CD4-positive, CD25-positive, alpha-beta regulatory T cell (primary cell): ENCODE measurements at places on chromosomes 11 and 22. TPM values are rescaled to one million over a fixed set of nuclear protein-coding genes. Genes with fewer than 3 reads are reported as not detected.

- H3K27me3 ChIP-seq: no peaks in the 10 kb centered on the region
- DNase-seq: no peak
- H3K4me1 ChIP-seq: no peaks in the 10 kb centered on the region
Measured at GRCh38 chr22:28034760-28035401, 115.8 kb upstream of the PITPNB start.

GRCh38 chr11:132751516-132752250 lies 780.6 kb downstream of the OPCML start:
- no peak for DNase-seq
- H3K36me3 ChIP-seq: no peaks in the 10 kb centered on the region
- no peak overlapping the region for H3K4me3 ChIP-seq
- H3K27me3 ChIP-seq: no peaks in the 10 kb centered on the region
- H3K27ac ChIP-seq: no peak overlapping the region

- DNase-seq: no peak
- no peaks in the 10 kb centered on the region for H3K27me3 ChIP-seq
- H3K36me3 ChIP-seq: no peaks in the 10 kb centered on the region
- H3K4me1 ChIP-seq: no peaks in the 10 kb centered on the region
- H3K27ac ChIP-seq: no peak overlapping the region
- no peak overlapping the region for H3K4me3 ChIP-seq
Measured at GRCh38 chr11:10906521-10906920, 48.7 kb upstream of the ZBED5 start.

DNA sequence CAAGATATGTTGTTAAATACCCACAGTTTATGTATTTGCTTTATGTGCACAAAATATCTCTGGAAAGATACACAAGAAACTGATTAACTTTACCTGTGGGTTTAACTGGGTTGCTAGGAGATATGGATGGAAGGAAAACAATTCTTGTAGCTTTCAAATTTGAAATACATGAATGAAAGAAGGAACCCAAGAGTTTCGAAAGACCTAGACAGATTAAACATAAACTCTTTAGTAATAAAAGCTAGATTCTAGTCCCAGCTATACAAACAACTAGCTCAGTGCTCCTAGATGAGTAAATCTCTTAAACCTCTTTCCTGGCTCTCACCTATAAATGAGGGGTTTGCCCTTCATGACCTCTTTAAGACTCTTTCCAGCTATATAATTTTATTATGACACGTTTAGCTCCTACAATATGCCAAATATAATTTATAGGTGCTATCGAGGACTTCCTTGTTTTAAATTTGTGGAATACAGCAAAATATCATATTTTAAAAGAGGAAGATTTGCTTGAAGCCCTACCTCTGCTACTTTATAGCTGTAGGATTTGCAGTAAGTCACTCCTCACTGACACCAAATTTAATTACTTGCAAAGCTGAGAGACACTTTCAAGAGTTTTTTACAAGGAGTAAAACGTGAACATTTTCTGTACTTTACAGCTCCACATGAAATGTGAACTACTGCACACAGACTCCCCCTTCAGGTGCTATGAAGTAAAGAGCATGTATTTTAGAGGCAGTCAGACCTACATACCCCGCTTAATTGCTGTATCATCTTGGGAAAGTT lies 50.7 kb downstream of the RRAS2 start:
- no peak overlapping the region for H3K27ac ChIP-seq
- no peaks in the 10 kb centered on the region for H3K27me3 ChIP-seq
- H3K36me3 ChIP-seq: no peaks in the 10 kb centered on the region
- no peak for DNase-seq
- H3K4me1 ChIP-seq: no peaks in the 10 kb centered on the region

DNA sequence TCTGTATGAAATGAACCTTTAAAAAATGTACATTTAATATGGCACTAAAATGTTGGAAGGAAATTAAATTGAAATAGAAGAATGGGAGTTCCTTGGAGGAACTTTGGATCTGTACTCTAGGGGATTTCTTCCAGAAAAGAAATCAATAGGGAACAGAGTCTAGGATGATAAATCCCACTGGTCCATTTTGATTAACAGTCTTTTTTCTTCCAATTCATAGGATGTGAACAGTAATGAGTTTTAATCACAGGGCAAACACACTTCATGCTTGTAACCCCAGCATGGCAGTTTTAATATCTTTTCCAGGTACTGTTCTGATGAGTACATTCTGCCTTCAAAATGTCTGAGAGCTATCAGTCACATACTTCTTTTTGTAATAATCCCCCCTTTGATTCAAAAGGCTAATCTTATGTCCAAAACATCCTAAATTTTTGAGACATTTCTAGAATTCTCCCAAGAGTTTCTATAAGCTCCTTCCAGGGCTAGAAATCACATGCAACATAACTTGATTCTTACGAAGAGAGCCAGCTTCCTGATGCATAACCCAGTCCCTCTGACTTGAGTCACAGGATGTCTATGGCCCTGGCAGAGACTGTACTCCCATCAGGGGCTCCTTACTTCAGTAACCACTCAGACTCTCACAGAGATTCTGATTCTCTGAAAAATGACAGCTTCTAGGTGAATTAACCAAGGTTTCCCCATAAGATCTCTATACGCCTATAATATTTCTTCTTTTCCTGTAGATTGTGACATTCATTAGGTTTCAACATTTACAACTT lies 112.9 kb downstream of the SLC36A4 start:
- H3K27ac ChIP-seq: no peak overlapping the region
- DNase-seq: peak; percentile 1
- H3K27me3 ChIP-seq: no peaks in the 10 kb centered on the region
- H3K36me3 ChIP-seq: no peaks in the 10 kb centered on the region
- H3K4me3 ChIP-seq: no peak overlapping the region

DNA sequence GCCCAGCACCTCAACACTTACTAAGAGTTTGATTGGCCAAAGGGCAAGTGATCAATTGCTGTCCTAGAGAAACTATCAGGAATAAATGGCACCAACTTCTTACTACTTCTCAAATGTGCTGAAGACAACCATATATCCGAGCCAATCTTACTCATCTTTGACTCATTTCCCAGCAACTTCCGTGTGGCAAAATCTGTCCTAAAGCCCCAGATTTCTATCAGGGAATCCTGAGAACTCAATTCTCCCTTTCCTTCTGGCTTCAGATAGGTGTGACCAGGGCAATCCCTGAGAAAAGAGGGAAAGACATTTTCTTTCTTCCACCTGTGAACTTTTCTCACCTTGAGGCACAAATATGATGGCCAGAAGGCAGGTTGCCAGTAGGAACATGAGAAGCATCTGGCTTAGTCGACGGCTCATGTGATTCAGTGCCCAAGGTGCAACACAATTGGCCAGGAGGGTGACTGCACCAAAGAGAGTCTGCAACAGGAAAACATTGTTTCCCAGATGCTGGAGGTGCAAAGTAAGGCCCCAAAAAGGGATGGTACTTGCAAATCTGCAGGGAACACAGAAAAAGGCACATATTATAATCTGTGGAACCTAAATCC lies 21.8 kb upstream of the SLC22A24 start:
- no peak overlapping the region for H3K4me3 ChIP-seq
- H3K27me3 ChIP-seq: peaks cover 19% of the 10 kb centered on the region
- H3K4me1 ChIP-seq: no peaks in the 10 kb centered on the region
- no peak overlapping the region for H3K27ac ChIP-seq
- no peak for DNase-seq

DNA sequence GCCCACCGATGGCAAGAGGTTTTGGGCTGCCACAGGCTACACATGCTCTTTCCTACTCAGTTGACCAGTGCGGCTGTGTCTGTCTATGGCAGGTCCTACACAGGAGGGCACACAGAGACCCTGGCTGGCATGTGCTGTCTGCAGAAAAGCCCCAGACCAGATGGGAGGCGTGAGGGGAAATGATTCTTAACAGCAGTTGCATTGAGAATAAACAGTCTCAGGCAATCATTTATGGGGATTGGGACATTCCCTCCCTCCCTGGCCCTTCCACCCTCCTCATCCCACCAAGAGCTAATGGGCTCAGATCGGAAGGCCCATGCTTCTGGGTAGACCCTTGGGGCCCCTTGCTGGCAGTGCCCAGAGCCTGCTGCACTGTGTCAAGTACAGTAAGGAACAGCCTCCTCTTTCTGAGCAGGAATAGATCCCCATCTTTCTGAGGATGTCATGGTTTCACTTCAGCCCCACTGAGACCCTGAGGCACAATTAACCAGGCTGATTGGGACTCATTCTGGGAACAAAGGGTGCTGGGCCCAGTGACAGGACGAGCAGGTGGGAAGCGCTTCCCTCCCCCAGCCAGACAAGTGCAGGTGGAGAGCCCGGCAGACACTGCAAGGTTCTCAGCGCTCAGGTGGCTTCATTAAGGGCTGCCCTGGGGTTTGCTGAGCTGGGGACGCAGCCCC lies 28.3 kb downstream of the TSPAN18 start:
- DNase-seq: no peak
- H3K27ac ChIP-seq: no peak overlapping the region
- H3K4me3 ChIP-seq: no peak overlapping the region
- H3K4me1 ChIP-seq: no peaks in the 10 kb centered on the region

- no peaks in the 10 kb centered on the region for H3K27me3 ChIP-seq
- no peak for DNase-seq
- peak overlapping the region; percentile 80 for H3K27ac ChIP-seq
- H3K36me3 ChIP-seq: peaks cover 3% of the 10 kb centered on the region
- H3K4me1 ChIP-seq: peaks cover 47% of the 10 kb centered on the region
Measured at GRCh38 chr11:72735495-72736027, 16.6 kb downstream of the ARAP1 start.

DNA sequence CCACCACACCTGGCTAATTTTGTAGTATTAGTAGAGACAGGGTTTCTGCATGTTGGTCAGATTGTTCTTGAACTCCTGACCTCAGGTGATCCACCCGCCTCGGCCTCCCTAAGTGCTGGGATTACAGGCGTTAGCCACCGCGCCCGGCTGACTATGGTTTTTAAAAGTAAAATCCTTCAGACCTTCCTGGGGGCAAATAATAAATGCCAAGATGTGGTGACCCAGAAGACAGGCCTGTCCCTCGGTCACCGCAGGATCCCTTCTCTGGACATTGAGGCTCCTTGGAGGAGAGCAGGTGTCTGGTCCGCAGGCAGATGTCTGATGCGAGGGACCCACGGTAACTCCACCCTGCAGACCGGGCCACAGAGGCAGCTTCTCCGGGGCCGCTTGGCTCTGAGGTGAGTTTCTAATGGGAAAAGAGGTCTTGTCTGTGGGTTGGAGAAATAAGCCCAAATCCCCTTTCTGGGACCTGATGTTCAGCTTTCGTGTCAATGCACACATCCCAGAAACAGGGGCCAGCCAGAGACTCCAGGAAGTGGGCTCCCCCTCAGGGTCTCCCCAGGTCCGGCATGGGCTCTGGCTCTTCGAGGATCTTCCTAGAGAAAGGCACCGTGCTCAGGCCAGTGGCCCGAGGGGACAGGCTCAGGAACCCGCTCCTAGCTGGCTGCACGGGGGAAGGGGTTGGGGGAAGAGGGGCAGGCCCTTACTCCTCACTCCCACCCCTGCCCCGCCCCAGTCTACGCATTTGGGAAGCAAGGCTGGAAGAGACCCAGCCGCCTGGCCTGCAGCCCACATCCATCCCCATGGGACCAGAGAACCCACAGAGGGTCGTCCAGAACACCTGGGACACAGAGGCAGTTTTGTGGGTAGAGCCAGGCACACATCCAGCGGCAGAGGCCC lies 100.6 kb downstream of the WNT7B start:
- no peaks in the 10 kb centered on the region for H3K36me3 ChIP-seq
- H3K4me1 ChIP-seq: no peaks in the 10 kb centered on the region
- no peaks in the 10 kb centered on the region for H3K27me3 ChIP-seq
- no peak overlapping the region for H3K27ac ChIP-seq
- no peak for DNase-seq

GRCh38 chr11:130519128-130519932 lies 70.9 kb downstream of the ADAMTS15 start:
- H3K27me3 ChIP-seq: no peaks in the 10 kb centered on the region
- H3K4me3 ChIP-seq: no peak overlapping the region
- H3K4me1 ChIP-seq: no peaks in the 10 kb centered on the region
- no peak overlapping the region for H3K27ac ChIP-seq
- no peak for DNase-seq

DNA sequence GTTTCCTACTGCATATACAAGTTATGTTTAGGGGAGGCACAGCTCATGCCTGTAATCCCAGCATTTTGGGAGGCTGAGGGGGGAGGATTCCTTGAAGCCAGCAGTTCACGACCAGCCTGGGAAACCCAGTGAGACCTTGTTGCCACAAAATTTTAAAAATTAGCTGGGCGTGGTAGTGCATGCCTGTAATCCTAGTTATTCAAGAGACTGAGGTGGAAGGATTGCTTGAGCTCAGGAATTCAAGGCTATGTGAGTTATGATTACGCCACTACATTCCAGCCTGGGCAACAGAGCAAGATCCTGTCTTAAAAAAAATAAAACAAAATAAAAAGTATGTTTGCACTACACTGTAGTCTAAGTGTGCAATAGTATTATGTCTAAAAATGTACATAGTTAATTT lies 108.8 kb upstream of the TEAD1 start:
- H3K36me3 ChIP-seq: no peaks in the 10 kb centered on the region
- no peak overlapping the region for H3K27ac ChIP-seq
- no peaks in the 10 kb centered on the region for H3K4me1 ChIP-seq
- H3K27me3 ChIP-seq: peaks cover 5% of the 10 kb centered on the region

DNA sequence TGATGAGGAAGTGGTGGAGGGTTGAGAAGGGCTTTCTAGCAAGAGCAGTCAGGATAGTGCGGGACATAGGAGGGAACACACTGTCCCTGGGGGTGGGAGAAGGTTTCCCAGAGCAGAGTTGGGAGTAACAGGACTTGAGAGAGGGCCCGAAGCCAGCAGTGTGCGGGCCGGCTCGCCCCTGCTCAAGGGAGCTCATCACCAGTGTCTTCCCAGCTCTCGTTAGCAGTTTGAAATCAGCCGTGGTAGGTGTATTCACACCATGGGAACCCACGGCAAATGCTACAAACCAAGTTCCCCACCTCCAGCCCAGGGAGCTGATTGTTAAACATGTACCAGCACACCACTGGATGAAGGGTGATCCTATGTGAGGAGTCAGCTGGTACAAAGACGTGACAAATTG lies 66.2 kb upstream of the EIF3D start:
- peaks cover 2% of the 10 kb centered on the region for H3K27me3 ChIP-seq
- no peak for DNase-seq
- H3K4me1 ChIP-seq: no peaks in the 10 kb centered on the region
- H3K4me3 ChIP-seq: no peak overlapping the region
- no peaks in the 10 kb centered on the region for H3K36me3 ChIP-seq

DNA sequence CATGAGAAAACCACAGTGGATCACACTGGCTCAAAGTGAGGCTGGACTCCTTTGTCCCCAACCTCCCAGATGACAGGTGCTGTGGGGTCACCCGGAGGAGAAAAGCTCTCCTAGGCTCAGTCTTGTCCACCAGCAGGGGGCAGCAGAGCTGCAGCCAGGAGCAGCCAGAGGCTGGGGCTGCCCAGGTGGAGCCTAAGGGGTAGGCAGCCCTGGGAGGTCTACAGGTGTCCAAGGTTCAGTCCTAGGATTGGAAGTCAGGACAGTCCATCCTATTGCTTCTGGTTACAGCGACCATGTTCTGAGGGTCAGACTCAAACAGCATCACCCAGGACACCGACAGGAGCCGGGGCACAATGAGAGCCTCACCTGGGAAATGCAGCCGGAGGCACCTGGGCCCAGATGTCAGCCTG lies 77.6 kb upstream of the IGLL5 start:
- H3K4me1 ChIP-seq: peaks cover 11% of the 10 kb centered on the region
- H3K27ac ChIP-seq: no peak overlapping the region
- no peaks in the 10 kb centered on the region for H3K36me3 ChIP-seq
- no peaks in the 10 kb centered on the region for H3K27me3 ChIP-seq

KDM4E gene
- total RNA-seq: not detected

RAB38 gene
- total RNA-seq: 1.6 TPM

ZNF214 gene
- total RNA-seq: not detected

COX8A gene
- 124 TPM for total RNA-seq

TBCEL gene
- total RNA-seq: 15.9 TPM
